ENCODE measurements at places on chromosomes 5 and 9. TPM values are rescaled to one million over a fixed set of nuclear protein-coding genes. Genes with fewer than 3 reads are reported as not detected.

The CDC25C gene
- total RNA-seq, result 7.5 TPM

The TRPM3 gene
- total RNA-seq, result not detected

GRCh38 chr9:23587433-23587832, 238.6 kb downstream of the ELAVL2 start:
- no peak for DNase-seq

DNA sequence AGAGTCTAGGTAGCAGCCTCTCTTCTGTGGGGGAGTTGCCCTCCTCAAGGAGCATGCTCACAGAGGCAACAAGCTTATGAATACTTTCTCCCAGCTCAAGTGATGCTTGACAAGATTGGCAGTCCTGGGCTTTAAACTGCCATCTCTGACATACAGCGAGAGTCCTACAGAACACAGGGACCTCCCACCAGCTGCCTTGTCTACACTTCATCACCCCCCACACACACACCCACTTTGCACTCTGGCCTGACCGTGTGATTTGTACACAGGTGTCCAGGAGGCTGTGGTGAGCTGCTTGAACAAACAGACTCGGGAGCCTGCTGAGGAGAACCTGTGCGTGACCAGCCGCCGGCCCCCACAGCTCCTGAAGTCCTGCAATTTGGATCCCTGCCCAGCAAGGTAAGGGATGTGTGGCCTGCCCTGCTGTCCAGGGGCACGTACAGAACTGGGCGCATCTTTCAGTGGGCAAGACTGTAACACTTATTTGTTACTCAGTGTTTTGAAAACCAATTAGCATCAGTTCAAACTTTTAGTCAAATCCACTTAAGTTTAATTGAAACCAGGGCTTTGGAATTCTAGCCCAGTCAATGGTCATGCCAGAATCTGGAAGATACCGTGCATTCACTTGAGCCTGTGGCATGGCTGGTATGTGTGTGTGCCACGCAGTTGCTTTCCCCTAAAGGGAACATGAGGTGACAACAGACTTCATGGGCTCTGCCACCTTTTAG, 247.5 kb downstream of the ADAMTSL1 start:
- DNase-seq, result no peak

GRCh38 chr5:41527201-41527779, 16.9 kb upstream of the PLCXD3 start:
- peak; percentile 98 for DNase-seq

- no peak for DNase-seq
Observed at GRCh38 chr9:83449166-83449565, 89.0 kb downstream of the FRMD3 start.

GRCh38 chr5:139694556-139695177, 46.5 kb downstream of the CXXC5 start:
- peak; percentile 64 for DNase-seq

DNA sequence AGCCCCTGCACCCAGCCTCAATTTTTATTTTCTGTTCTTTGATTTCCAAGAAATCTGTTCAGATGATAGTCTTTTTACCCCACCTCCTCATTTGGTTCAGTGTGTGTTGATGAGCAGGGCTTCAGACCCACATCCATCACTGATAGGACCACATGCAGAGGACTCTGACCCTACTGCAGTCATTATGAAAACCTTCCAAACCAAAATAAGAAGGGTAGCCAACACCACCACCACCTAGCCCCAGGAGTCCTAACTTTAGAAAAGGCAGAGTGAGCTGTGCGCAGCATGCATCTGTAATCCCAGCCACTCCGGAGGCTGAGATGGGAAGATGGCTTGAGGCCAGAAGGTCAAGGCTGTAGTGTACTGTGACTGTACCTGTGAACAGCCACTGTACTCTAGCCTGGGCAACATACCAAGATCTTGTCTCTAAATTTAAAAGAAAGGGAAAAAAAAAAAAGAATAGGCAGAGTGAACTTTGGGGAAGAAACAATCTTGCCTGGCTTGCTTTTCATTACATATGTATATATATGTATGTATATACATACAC, 13.0 kb downstream of the CDKN2AIPNL start:
- DNase-seq, result no peak

All from IMR-90 (cell line).